Testis (tissue), 5 donors: ENCODE measurements at places on chromosomes 13 and 19. TPM values are rescaled to one million over a fixed set of nuclear protein-coding genes. Genes with fewer than 3 reads are reported as not detected.

The ZNF823 gene
- 1.6 TPM for polyA plus RNA-seq

The FFAR1 gene
- polyA plus RNA-seq, result 0.26 TPM

The ZNF99 gene
- 0.46 TPM for polyA plus RNA-seq

The FOXO1 gene
- polyA plus RNA-seq, result 19.5 TPM

The ERICH6B gene
- polyA plus RNA-seq, result 6.9 TPM

The NEK5 gene
- 17.3 TPM for polyA plus RNA-seq

The GRIK5 gene
- 31.7 TPM for polyA plus RNA-seq

The ZFP30 gene
- 13.7 TPM for polyA plus RNA-seq

The C19orf67 gene
- 12.6 TPM for polyA plus RNA-seq

The C5AR1 gene
- 3.5 TPM for polyA plus RNA-seq

The HSPB6 gene
- polyA plus RNA-seq, result 146 TPM

The FCER2 gene
- polyA plus RNA-seq, result 1.1 TPM

The DENND1C gene
- polyA plus RNA-seq, result 2.9 TPM

The KCNK6 gene
- 3.4 TPM for polyA plus RNA-seq

The TICAM1 gene
- 4.8 TPM for polyA plus RNA-seq

The MAP4K1 gene
- 8.3 TPM for polyA plus RNA-seq

The CD209 gene
- polyA plus RNA-seq, result 5.0 TPM

The CLDN10 gene
- 3.3 TPM for polyA plus RNA-seq

The LENG9 gene
- polyA plus RNA-seq, result 1.9 TPM

The ZNF729 gene
- 1.0 TPM for polyA plus RNA-seq

The PCSK4 gene
- 179 TPM for polyA plus RNA-seq

The RAB4B gene
- 46.7 TPM for polyA plus RNA-seq

The CCL25 gene
- polyA plus RNA-seq, result 0.47 TPM

The MTMR6 gene
- polyA plus RNA-seq, result 46.1 TPM

The PNMA8C gene
- polyA plus RNA-seq, result 1.2 TPM

The SYNGR4 gene
- polyA plus RNA-seq, result 112 TPM

The BCKDHA gene
- polyA plus RNA-seq, result 53.1 TPM

The POSTN gene
- polyA plus RNA-seq, result 10.0 TPM

The ZNF418 gene
- 10.4 TPM for polyA plus RNA-seq

The IRGC gene
- 167 TPM for polyA plus RNA-seq

The PPP1R37 gene
- 28.5 TPM for polyA plus RNA-seq

The PTGIR gene
- polyA plus RNA-seq, result 1.0 TPM

The HSH2D gene
- polyA plus RNA-seq, result 1.6 TPM

The ZNF544 gene
- 45.8 TPM for polyA plus RNA-seq

The N4BP2L1 gene
- 8.3 TPM for polyA plus RNA-seq

The SOHLH2 gene
- 43.6 TPM for polyA plus RNA-seq

The ZNF560 gene
- polyA plus RNA-seq, result 8.0 TPM

The ATXN8OS gene
- polyA plus RNA-seq, result not detected

The LRP3 gene
- 21.8 TPM for polyA plus RNA-seq

The RASIP1 gene
- polyA plus RNA-seq, result 8.8 TPM

The ZNF836 gene
- polyA plus RNA-seq, result 3.3 TPM

The ZNF772 gene
- polyA plus RNA-seq, result 7.6 TPM

The GJB6 gene
- 1.8 TPM for polyA plus RNA-seq

The MBD3L2 gene
- polyA plus RNA-seq, result not detected

The SLC6A16 gene
- 311 TPM for polyA plus RNA-seq

The SIPA1L3 gene
- 21.1 TPM for polyA plus RNA-seq

The ATP4B gene
- not detected for polyA plus RNA-seq

The PNMA8B gene
- 1.6 TPM for polyA plus RNA-seq

The SIGLEC5 gene
- polyA plus RNA-seq, result not detected

The USHBP1 gene
- 2.6 TPM for polyA plus RNA-seq

The ZFR2 gene
- polyA plus RNA-seq, result 35.0 TPM

The LILRA1 gene
- 0.62 TPM for polyA plus RNA-seq
